ENCODE measurements at places on chromosomes 1 and 21. TPM values are rescaled to one million over a fixed set of nuclear protein-coding genes. Genes with fewer than 3 reads are reported as not detected.

Gene PARK7
- 347 TPM for total RNA-seq

Gene IGSF5
- not detected for total RNA-seq

Gene CD53
- total RNA-seq = not detected

Gene ESPN
- 0.32 TPM for total RNA-seq

Gene C1orf210
- total RNA-seq = not detected
